ENCODE measurements at places on chromosomes 1 and 21. TPM values are rescaled to one million over a fixed set of nuclear protein-coding genes. Genes with fewer than 3 reads are reported as not detected.

Gene S100A14
- polyA plus RNA-seq, result 120 TPM

Gene SLC44A3
- 30.1 TPM for polyA plus RNA-seq

Gene NR1I3
- 0.89 TPM for polyA plus RNA-seq

Gene AMY1C
- 0.73 TPM for polyA plus RNA-seq

GRCh38 chr1:174769961-174770549 lies 229.7 kb upstream of the CACYBP start:
- DNase-seq, result no peak

DNA sequence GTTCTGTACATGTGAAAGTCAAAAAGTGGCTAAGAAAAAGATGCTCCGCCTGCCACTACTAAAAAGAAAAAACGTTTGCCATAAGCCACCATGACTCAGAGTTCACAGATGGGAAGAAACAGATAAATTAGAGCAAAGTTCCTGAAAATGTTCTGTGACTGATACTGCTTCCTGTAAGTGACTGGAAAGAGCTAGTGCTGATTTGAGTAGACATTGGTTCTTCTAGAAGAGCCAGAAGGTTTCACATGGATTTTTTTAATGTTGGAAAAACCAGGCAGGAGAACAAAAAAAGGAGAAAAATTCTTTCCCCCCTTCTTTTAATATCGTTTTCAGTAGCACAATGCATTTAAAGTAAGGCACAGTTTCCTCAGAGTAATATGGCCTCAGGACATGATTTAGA lies 221.4 kb downstream of the HLX start:
- DNase-seq, result no peak

DNA sequence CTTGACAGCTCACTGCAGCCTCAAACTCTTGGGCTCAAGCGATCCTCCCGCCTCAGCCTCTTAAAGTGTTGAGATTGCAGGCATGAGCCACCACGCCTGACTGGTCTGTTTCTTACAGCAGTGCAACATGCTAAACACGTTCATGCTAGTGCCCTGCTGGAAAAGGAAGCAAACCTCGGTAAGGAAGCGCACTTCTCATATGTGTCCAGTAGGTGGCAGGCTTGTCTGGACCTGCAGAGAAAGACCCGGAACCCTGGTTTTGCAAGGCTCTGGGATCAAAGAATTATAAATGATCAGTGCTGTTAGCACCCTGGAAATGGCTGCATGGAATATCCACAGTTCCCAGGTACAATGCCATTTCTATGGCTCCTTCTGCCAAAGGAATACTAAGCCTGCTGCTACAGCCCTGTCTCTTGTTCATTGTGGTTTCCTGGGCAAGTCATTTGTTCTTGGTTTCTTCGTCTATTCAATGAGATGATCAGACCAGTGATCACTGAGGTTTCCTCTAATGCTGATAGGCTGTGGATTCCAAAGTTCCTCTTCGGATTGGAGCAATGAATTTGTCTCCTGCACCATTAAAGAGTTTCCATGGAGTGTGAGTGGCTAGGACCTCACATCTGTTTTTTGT lies 15.9 kb downstream of the RNU5D-1 start:
- DNase-seq, result peak; percentile 63

- no peak for DNase-seq
These were observed 71.0 kb upstream of the ATF3 start for GRCh38 chr1:212537610-212538009.

DNA sequence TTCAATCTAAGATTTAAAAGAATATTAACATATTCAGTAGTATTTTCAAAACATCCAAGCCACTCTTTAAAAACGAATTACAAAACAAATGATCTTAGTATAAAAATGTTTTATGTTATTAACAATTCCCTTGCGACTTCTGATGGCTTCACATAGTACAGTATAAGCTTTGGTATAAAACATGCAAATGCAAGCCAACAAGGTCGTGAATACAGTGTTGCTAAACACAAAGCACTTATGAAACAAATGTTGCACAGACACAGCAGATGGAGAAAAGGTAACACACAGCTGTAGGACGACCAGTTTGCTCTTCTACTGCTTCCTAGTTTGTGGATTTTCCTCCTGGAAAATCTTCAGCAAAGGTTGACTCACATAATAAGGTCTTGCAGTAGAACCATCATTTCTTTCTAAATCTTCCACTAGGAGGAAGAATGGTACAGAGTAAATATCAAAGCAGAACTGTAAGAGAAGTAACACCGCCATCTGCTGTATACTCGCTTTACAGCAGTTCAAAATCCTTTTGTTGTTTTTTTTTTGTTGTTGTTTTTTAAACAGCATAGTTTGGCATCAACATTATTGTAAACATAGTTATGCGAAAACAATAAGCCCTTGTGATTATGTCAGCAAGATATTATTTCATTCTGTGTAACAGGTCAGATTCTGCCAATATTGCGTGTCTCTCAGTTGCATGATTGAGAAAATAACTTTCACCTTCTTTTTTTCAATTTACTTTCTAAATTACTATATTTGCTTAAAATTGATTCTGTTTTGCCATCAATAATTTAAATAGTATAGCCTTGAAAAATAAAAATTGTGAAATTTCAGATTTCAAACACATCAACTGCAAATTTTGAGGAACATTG lies 69.5 kb downstream of the LHX8 start:
- peak; percentile 50 for DNase-seq

- no peak for DNase-seq
These were observed 111.4 kb upstream of the CDC42BPA start for GRCh38 chr1:227429447-227430359.

- DNase-seq, result no peak
These were observed 44.1 kb downstream of the WDR4 start for GRCh38 chr21:42835211-42835610.

DNA sequence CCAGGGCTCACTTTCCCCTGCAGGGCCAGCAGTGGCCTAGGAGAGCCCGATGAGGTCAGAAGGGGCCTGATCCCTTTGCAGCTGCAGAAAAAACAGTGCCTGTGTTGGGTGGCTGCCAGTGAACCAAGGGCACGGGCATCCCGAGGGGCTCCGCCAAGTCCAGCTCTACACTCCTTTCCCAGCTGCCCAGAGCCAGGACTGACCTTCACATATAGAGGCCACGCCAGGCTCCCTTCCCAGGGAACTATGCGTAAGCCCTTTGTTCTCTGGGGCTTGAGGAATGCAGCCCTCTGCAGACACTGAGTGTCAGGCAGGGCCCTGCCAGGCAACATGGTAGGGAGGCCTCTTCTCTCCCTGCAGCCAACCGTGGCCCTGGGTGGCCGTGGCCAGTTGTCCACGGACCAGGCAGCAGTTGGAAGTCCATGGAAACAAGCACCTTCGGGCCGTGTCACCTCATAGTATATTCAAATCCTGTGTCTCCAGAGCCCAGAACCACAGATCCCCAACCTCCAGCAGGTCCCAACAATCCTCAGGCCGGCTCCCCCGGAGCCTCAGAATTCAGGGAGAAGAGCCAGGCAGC lies 194.0 kb downstream of the NPHP4 start:
- DNase-seq, result no peak

GRCh38 chr1:6314503-6314902 lies 53.6 kb upstream of the GPR153 start:
- DNase-seq, result no peak

- no peak for DNase-seq
These were observed 124.0 kb downstream of the LMO4 start for GRCh38 chr1:87452648-87453047.

DNA sequence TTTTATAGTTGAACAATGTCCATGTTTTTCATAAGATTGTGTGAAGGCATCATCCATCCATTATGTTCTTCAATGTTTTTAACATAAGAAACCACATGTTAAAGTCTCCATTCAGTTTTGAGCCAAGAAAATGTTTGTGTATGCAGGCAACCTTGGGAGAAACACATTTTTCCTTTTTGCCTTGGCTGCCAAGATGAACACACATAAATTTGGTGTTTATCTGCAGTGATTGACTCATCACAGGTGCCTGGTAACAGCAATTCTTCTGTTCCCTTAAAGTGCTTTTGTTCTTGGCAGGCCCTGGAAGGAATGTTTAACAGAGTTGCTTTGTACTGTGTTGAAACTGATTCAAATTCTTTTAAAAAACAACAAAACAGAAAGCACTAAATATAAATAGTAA lies 709.9 kb upstream of the ADGRL4 start:
- no peak for DNase-seq

GRCh38 chr1:11790101-11790879 lies 15.5 kb downstream of the MTHFR start:
- no peak for DNase-seq

- DNase-seq, result no peak
These were observed 927 bp downstream of the UAP1 start for GRCh38 chr1:162562470-162562828.

DNA sequence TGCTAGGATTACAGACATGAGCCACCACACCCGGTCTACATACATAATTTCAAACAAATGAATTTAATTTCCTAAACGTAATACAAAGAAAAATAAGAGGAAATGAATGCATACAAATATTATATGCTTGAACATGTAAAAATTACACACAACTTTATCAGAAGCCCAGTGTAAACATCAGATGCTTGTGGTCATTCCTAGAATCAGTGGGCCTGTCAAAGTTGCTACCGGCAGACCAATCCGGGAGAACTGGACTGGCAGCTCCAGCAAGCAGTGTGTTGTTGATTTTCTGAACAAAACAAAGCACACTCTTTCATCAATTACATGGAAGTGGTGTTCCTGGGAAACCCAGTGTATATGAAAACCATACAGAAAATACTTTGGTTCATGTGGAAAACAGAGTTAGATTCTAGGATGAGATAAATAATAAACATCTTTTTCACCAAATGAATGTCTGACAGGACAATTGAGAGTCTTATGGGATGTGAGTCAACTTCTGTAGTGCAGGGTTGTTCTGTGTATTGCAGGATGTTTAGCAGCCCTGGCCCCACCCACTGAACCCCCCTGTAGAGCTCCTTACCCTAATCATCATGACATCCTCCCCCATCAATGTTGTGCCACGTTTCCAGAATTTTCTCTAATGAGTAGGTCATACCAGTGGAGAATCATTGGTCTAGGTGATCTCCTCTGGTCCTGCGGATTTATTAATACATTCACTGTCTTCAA lies 33.8 kb downstream of the MFSD2A start:
- peak; percentile 70 for DNase-seq

- no peak for DNase-seq
These were observed 256.0 kb upstream of the LYPLAL1 start for GRCh38 chr1:218917656-218918055.

DNA sequence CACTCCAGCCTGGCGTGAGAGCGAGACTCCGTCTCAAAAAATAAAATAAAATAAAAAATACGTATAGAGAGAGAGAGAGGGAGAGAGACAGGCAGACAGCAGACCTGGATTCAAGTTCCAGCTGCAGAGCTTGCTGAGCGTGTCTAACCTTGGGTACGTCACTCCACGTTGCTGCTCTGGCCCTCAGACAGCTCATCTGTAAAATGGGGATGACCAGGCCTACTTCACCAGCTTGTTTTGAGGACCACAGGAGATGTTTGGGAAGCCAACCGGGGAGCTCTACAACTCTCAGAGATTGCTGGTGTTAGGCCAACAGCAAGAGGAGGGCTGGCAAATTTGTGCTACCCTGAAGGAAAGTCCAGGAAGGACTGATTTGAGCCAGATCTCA lies 499 bp upstream of the TRAF5 start:
- DNase-seq, result no peak

GRCh38 chr21:45726438-45726837 lies 82.9 kb downstream of the PCBP3 start:
- DNase-seq, result no peak

DNA sequence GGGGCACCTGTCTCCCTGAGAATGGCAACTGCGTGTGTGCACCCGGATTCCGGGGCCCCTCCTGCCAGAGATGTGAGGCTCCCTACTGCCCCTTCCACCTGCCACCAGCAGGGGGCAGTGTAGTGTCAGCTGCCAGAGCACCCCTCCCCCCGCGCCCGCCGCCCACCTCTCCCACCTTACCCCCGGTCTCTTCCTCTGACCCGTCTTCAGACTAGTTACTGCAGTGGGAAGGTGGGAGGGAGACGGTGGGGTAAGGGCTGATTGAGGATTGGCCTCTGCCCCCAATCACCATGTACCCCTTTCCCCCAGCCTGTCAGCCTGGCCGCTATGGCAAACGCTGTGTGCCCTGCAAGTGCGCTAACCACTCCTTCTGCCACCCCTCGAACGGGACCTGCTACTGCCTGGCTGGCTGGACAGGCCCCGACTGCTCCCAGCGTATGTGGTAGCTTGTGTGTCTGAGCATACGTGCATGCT lies 10.1 kb upstream of the LRRC71 start:
- no peak for DNase-seq

DNA sequence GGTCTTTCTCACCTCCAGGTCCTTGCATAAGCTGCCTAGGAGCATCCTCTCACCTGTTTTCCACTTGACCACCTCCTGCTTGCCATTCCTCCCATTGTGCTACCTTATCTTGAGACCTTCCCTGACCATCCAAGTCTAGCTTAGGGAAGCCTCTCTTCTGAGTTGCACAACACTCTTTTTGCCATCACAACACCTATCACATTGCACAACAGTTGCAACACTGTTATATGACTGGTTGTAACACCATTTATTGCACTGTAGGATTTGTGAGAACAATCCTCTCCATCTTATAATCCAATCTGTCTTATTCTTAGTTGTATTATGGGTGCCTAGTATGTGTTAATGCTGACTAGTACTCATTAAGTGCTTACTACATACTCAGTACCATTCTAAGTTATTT lies 488.7 kb downstream of the OMA1 start:
- no peak for DNase-seq
